Stimulated activated CD8-positive, alpha-beta memory T cell treated with anti-CD3 and anti-CD28 coated beads, Interleukin-15, amount 100 ng/mL, for 4 hours (primary cell): ENCODE measurements at places on chromosomes 16 and 17.

DNA sequence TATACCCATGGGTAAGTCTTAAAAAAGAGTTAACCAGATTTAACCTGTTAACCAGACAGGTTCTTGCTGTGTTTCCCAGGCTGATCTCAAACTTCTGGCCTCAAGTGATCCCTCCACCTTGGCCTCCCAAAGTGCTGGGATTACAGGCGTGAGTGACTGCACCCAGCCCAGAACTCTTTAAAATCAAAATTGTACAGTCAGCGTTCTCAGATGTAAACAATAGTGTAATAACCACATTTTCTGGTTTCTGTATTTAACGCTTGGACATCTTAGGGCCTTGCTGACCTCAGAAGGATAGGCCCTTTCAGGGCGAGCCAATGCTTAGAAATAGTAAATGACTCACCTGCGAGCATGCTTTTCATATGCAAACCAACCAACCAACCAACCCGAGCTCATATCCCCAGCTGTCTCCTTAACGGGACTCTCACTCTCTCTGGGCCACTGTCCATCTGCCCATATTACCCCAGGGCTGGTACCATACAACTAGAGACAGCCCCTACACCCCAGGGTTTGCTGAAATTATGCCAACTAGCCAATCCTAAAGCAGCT lies 415.0 kb upstream of the XYLT1 start:
- DNase-seq: no peak

- no peak for DNase-seq
These were observed 3.1 kb upstream of the ZNF764 start for GRCh38 chr16:30561089-30561816.

GRCh38 chr17:27407916-27408864 lies 48.1 kb upstream of the KSR1 start:
- no peak for DNase-seq

GRCh38 chr17:72771734-72772133 lies 320.8 kb downstream of the SLC39A11 start:
- no peak for DNase-seq

- DNase-seq: no peak
These were observed 390.6 kb downstream of the HAPSTR1 start for GRCh38 chr16:9481747-9482730.
